ENCODE measurements at places on chromosomes 1 and 21.
A peak's percentile ranks its signal among the peaks of the same experiment; 100 is the strongest.

DNA sequence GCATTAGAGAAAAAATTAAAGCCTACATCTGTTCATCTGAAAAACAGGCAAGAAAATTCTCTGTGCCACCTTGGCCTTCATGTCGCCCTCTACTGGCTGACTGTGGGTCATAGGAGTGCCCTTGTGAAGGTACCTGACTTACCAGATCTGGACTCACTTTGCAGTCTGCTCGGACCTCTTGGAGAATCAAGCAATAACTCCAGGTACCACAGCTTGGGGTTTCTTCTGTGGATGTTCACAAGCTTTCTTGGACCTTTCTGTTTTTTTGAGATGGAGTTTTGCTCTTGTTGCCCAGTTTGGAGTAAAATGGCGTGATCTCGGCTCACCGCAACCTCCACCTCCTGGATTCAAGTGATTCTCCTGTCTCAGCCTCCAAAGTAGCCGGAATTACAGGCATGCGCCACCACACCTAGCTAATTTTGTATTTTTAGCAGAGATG lies 2.4 kb upstream of the PRAMEF18 start:
- DNase-seq = no peak

DNA sequence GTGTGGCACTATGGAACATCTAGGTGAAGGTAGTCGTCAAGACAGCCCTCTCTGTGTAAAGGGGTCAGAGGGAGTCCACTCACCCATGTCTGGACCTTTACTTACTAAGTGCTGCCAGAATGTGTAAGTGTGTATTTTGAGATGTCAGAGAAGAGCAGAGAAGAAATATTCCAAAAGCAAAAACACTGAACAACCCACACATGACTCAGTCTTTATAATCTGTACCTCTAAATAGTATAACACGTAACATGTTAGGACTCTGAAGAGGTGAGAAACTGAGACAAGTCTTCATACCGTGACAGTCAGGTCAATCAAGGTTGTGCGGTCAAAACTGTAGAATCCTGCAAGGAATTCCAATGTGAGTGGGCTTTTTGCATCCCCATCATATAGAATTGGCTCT lies 555.2 kb downstream of the LMO4 start:
- no peak for DNase-seq

GRCh38 chr1:84715342-84716019 lies 25.2 kb upstream of the SSX2IP start:
- peak; percentile 44 for DNase-seq

GRCh38 chr1:214135886-214136285 lies 145.1 kb upstream of the SMYD2 start:
- DNase-seq = peak; percentile 14

DNA sequence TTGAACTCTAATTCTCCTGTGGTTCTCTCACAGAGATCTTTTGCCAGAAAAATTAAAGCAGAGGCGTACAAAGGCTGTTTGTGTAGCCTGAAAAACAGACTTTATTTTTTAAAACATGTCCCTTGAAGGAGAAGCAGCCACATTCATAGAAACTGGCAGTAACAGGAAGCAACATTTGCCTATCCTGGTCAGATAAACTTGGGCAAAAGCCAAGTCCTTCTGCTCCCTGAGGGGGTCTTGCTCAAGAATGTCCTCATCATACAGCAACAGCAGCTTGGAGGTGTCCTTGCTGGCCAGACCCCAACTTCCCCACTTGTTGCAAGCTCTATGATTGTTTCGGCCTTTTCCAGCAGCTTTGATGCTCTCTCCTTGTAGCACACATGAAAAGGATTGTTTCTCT lies 36.3 kb downstream of the MSTO1 start:
- DNase-seq = no peak

GRCh38 chr1:86594284-86594770 lies 47.4 kb downstream of the CLCA4 start:
- DNase-seq = no peak

- DNase-seq = no peak
Observed at GRCh38 chr1:117826540-117827078, 102.8 kb downstream of the GDAP2 start.

- DNase-seq = no peak
Observed at GRCh38 chr21:36768496-36768895, 69.6 kb downstream of the SIM2 start.

GRCh38 chr1:23100074-23100748 lies 68.4 kb downstream of the LUZP1 start:
- peak; percentile 47 for DNase-seq

DNA sequence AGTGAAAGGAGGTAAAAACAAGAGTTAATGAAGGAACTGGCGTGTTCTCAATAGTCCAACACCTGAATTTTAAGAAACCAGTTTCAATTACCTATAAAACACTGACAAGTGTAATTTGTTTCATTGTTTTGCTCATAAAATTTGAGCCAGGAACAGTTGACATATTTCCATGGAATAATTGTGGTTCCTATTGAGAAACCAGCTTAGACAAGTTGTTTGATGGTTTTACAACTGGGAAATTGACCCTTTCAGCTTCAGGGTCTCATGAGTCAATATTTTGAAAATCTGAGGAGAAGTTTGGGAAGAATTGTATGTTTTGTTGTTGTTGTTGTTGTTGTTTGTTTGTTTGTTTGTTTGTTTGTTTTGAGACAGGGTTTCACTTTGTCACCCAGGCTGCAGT lies 69.1 kb upstream of the GADD45A start:
- DNase-seq = no peak

DNA sequence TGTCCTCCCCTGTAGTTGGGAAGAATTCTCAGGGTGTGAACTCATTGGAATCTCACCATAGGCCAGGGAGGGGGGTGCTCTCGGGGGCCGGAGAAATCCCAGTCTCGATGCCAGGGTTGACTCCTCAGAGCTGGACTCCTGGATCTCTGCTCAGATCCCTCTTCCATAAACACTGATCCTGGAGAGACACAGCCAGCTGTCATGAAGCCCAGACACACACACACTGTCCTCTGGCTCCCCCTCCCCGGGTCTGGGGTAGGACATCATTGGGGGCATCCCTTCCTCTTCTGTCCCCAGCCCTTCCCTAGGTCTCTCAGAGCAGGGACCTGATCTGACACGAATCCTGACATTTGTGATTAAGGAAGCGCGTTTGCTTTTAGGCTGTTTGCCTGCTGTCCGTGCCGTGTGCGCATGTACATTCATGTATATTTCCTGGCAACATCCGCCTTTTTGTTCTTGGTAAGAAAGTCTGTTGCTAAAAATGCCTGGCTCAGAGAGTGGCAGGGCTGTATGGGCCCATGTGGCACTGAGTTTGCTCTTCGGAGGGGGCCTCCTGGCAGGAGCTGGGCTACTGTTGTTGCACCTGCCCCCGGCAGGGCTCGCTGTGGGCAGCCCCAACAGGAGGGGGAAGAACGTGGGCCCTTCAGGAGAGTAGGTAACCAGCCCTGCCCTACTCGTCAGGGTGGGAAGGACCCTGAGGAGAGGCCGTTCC lies 45.4 kb upstream of the SELENON start:
- no peak for DNase-seq

DNA sequence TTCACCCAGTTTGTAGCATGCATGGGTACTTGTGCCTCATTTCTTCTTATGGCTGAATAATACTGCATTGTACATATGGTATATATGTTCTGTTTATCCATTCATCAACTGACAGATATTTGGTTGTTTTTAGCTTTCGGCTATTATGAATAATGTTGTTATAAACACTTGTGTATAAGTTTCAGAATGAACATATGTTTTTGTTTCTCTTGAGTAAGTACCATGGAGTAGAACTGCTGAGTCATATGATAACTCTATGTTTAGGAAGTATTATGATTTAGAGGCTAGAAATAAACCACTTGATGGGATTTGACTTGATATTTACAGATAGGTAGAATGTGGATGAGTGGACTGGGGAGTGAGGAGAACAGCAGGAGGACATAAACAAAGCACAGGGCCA lies 48.6 kb downstream of the WNT2B start:
- DNase-seq = no peak

Data from retina (tissue), 1 donor.